ENCODE measurements at places on chromosomes 16 and 17.
A peak's percentile ranks its signal among the peaks of the same experiment; 100 is the strongest.

GRCh38 chr17:28379814-28380801, 8.6 kb downstream of the SARM1 start:
- DNase-seq = no peak

DNA sequence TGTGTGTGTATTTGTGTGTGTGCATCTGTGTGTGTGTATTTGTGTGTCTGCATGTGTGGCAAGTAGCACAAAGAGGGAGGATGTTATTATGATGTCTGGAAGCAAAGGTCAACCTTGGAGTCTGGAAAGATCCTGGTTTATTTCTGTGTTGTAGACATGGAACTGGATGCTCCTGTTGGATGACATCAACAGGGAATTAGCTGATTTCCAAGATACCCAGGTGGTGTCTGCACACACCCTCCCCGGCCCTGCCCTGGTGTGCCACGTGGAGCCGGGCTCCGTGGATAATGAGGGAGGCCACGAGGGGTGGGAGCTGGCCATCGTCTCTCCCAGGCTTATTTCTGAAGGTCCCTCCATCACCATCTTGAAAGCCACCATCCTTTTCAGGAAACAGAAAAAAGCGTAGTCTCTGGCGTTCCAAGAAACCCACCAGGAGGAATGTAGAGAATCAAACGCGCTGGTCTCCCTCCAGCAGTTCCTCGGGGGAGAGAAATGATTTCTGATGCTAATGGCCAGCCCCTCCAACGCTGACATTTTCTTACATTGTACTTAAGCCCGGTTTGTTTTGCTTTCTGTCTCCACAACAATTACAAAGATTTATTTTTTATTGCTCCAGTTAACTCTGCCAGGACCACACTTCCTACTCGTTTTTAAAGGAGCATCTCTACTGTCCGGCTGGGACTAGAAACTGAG, 93.3 kb downstream of the FOXL1 start:
- DNase-seq = no peak

DNA sequence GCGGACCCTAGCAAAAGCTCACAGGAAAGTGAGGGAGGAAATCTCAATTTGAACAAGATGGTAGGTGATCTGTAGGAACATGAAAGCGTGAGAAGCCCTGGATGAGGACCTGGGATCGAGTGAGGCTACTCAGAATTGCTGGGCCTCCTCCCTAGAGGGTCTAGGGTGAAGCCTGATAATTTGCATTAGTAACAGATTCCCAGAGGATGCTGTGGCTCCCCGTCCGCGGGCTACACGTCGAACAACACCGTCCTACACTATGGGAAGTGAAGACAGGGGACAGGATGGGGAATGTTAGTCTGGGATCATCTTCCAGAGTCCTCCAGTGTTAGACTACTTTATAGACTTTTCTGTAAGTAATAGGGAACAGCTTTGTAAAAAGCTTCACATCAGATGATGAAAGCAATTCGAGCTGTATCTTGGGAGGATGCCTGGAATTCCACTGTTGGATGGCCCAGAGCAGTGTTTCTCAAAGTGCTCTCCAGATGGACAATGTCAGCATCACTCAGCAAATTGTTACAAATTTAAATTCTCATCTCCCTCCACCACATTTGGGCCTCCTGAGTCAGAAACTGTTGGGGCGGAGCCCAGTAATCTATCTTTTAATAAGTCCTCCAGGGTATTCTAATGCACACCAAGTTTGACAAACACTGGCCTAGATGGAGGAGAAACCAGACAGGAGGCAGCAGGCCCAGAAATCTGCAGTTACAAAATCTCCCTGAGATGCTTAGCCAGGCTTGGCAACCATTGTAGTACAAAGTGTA, 6.5 kb downstream of the FNDC8 start:
- no peak for DNase-seq

DNA sequence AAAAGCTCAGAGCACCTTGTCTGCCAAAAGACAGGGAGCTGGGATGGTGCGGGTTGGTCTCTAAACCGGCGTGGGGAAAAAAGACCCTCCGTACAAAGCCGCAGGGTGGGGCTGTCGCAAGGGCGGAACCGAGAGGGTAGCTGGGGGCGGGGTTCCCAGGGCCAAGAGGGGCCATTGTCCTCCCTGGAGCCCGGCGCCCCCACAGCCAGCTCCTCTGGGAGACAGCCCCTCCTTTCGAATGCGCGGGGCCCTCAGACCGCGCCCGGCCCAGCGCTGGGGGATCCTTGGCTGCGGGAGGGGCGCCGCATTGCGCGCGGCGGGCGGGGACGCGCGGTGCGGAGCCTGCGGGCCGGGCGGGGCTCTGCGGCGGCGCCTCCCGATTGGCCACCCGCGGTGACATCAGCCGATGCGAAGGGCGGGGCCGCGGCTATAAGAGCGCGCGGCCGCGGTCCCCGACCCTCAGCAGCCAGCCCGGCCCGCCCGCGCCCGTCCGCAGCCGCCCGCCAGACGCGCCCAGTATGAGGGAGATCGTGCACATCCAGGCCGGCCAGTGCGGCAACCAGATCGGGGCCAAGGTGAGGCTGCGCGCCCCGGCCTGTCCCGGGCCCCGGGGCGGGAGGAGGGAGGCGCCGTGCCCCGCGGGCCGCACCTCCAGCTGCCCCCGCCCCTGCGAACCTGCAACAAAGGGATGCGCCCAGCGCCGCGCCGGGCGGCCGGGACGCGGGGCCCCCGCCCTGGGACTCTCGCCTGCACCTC, at the start of gene TUBB3:
TUBB3 (plus strand) TSS at position 459 of the 756 bp plus-strand sequence; CDS start at position 519, 60 bp downstream.
- peak; percentile 75 for DNase-seq

DNA sequence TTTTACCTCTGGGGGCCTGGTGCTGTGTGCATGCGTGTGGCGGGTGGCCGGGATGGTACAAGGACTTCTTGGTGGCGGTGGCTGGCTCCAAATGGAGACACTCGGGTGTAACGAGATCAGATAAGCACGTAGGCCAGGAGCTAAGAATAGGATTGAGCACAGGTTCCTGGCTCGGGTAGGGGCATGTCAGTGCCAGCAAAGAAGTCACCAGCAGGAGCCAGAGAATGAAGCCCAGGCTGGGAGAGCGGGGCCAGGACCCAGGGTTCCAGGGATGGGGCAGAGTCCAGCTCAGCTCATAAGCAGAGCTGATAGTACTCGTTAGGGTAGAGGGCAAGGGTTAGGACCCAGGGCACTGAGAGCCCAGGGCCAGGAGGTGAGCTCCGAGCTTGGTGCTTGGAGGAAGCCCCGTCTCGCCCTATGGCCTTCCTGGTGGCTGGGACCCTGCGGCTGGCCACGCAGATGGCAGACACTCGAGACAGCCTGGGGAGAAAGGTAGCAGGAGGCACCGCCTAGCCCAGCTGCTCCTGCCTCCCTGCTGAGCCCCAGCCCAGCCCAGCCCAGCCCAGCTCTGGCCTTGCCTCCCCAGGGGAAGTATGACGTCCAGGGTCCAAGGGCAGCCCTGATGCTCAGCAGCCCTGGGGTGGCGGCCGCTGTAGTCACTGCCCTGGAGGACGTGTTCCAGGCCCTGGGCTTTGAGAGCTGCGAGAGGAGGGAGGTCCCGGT, 8.9 kb downstream of the ZNF213 start:
- DNase-seq = no peak

DNA sequence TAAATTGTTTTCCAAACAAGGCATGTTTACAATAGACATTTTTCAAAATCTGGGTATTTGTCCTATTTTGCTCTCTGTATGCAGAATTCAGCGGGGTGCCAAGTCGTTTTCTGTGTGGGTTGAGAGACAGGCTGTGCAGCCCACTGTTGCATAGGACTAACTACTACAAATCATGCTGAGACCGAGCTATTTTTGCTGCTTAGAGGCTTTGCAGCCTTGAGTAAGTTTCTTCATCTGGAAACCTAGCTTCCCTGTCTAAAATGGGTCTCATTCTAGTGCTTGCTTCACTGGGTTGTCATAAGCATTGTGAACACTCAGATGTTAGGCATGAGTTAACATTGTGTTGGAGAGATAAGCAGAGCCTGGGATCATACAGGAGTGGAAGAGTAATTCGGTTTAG, 1.3 kb downstream of the PRPSAP2 start:
- DNase-seq = no peak

DNA sequence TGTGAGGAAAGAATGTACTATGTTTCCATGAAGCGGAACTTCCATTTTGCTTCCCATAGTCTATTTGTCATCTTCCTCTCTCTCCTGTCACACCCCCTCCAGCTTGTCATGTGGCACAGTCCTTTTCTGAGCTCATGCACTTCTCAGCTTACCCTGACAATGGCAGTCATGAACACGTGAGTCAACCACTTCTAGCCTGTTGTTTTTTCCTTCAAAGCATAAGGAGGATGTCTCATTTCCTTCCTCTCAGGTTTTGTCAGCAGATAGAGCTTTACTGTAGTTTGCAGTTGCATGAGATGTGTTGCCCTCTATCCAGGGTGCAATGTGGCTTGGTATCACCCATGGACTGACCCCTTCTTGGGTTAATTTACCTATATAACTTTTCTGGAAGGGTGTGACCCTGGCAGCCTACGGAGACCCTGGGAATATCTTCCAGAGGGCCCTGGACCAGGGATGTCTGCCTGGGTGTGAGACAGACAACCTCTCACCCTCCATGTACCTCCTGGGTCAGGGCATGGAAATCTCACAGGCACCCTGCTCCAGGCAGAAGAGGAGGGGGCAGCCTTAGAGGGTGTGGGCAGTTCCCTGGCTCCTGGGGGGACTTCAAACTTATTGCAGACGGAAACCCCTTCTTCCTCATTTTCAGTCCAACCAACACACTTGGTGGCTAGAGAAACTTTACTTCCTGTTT, 4.0 kb upstream of the ZNF267 start:
- DNase-seq = peak; percentile 54

GRCh38 chr16:460787-461186, 35.3 kb downstream of the RAB11FIP3 start:
- DNase-seq = no peak

DNA sequence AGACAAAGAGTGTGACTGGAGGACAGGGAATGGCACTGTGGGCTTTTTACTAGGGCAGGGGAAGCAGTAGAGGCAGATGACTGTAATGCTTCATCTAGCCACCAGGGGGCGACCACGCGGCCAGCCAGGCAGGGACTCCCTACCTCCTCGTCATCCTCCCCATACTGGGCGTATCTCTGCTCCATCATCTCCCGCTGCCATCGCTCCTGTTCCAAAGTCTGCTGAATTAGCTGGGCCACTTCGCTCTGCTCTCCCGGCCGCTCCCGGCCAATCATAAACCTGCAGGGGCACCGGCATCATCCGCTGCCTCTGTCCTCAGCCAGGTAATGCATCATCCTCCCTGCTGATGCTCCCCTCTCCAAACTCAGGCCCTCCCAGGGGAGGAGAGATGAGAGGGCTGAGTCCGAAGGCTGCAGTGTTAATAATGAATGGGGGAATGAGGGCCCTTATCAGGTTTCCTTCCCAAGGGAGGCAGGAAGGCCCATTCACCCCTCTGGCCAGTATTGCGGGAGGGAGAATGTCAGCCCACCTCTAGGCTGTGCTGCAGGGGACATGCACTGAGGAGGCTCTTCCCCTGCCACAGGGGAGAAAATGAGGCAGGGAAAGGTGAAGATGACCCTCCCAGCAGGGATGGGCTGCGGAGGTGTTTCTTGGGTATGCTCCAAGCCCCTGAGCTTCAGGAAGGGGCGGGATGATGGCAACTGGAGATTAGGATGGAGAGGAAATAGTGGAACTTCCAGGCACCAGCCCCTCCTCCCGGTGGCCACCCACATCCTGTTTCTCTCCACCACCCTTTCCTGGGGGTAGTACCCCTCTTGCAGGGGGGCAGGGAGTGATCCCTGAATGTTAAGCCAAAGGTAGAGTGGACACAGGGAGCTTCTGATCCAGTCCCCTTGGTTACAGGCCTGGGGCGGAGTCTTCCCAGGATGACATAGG, 10.3 kb upstream of the SAMD14 start:
- peak; percentile 73 for DNase-seq

DNA sequence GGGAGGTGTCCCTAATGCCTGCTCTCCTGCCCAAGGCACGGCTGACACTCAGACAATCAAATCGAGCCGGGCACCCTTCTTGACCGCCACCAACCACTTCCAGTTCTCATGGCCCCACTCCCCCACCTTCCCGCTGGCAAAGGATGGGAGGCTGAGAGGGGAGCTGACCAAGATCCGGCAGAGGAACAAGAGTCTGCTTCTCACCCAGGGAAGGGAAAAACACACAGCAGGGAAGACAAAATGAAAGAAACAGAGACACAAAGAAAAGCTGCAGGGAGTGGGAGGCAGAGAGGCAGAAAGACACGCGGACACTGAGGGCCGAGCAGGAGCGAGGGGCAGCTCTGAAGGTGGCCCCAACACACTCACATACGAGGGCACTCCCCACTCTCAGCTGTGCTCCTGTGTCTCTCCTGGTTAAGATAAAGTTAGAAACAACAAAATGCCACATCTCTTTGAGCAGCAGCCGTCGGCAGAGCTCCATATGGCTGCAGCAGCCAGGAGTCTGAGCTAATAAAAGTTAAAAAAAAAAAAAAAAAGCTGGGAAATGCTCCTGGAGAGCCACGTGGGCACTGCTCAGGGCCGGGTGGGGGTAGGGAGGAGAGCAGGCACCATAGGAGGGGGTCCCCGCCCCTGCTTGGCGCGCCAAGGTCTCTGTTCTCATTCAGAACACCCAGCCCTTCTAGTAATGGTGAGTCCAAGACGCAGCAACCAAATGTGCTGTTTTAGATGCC, 7.4 kb downstream of the LRRC75A start:
- DNase-seq = peak; percentile 79

DNA sequence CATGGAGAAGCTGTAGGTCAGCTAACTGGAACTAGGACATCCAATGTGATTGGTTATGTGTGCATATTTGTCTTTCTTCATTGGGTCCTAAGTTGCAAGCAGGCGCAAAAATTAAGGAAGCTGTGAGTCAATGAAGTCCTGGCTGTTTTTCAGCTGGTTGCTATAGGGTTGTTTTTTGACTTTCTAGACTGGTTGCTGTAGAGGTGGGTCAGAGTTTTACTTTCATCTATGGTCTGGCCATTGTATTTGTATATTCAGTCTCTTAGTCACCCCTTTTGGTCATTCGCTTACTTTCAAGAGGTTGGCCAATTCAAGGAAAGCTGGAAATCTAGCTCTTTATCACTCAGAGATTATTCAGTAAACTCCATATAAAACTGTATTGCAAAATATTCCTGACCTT, 62.0 kb upstream of the AMZ2 start:
- no peak for DNase-seq

DNA sequence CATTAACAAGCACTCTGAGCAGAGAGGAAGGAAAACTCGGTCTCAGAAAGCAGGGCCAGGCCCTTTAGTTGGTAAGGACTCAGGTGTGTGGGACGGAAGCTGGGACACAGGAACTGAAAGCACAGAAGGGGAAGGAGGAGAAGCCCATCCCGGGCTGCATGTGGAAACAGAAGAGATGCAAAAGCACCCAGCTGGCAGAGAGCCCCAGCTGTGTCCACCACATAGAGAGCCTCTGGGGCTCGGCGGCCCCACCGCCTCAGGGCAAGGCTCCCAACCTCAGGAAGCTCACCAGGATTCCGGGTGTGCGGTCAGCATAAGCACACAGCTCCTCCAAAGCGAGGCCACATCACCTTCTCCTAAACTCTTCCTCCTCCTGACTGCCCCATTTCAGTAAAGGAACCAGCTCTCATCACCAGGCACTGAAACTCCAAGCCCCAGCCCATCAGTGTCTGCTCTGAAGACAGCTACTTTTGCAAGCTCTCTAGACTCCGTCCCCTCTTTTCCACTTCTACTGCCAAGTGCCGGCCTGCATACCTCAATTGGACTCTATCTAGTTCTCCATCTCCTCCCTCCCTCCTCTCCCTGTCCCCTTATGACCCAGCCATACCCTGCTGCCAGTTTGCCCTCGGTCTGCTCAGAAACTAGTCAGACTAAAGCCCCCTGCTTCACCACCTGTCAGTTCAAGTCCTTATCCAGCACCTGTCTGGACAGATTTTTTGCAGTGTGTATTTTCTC, 6.0 kb downstream of the ST3GAL2 start:
- DNase-seq = no peak

GRCh38 chr16:4389051-4389955, 17.7 kb downstream of the VASN start:
- no peak for DNase-seq

All from SHP77 (cell line).